NCI-H2227 treated with DMSO at 0.1 percent for 48 hours (cell line): ENCODE measurements at places on chromosomes 7 and 10.

- DNase-seq, result no peak
Measured at GRCh38 chr7:64990216-64990615, 620 bp downstream of the ZNF117 start.

- DNase-seq, result no peak
Measured at GRCh38 chr7:110940756-110941155, 150.2 kb upstream of the LRRN3 start.

DNA sequence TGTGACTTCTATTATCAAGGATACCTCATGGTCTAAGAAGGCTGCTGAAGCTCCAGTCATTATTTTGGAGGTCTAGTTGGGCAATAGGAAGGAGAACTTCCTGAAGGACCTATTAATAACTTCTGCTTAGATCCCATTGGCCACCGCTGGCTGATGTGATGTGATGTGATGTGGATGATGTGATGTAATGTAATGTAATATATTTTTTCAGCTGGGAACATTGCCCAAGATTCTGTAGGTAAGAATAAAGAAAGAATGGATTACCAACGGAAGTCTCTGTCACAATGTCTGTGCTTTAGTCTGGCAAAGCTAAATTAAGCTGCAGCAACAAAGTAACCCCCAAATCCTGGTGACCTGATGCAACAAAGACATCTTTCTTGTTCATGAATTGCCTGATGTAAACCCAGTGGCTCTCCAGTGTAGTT is 233.7 kb downstream of the PTEN start:
- no peak for DNase-seq

GRCh38 chr7:10888861-10889260 is 84.8 kb upstream of the PHF14 start:
- DNase-seq, result no peak

GRCh38 chr10:69648461-69648860 is 18.4 kb downstream of the FAM241B start:
- DNase-seq, result no peak

GRCh38 chr7:44172803-44173424 is 16.3 kb downstream of the GCK start:
- DNase-seq, result no peak

- DNase-seq, result no peak
Measured at GRCh38 chr7:33671531-33672262, 233.6 kb upstream of the BMPER start.

DNA sequence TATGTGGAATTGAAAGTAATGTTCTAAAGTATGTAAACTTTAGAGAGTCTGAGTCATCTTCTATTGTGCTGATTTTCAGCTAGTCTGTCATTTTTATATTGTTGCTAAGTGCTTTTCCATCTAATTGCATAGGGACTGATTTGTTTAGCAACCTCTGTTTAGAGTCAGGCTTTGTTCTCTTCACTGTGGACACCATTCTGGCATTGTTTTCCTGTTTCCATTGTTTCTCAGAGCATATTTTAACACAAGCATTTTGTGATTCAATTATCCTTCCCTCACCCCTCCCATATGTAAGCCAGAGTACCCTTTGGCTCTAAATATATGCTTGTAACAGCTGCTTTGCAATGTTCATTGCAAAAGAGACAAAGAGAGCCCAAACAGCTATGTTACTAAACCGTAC is 748.4 kb upstream of the PHF14 start:
- peak; percentile 26 for DNase-seq

DNA sequence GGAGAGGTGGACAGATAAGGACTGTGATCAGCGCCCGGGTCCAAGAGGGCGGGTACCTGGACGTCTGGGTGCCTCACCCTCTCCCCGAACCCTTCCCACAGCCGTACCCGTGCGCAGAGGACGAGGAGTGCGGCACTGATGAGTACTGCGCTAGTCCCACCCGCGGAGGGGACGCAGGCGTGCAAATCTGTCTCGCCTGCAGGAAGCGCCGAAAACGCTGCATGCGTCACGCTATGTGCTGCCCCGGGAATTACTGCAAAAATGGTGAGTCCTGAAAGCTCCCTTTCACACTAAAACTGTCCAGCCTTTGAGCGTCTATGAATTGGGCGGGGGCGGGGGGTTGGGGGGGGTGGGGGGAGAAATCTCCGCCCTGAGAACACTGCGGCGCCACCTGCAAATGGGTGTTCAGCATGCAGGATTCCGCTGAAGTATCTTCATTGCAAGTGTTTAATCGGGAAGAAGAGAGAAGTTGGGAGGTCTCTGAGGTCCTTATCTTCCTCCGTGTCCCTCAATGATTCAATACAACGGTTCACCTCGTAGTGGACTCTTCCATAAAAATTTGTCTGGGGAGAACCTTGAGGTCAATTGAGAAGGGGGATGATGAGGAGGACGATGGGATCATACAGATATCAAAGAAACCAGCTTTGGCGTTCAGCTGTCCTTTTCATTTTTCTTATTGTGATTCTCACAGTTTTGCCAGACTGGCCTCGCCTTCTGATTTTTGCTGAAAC is 906 bp downstream of the DKK1 start:
- DNase-seq, result peak; percentile 15

GRCh38 chr7:42832667-42833066 is 79.2 kb downstream of the C7orf25 start:
- DNase-seq, result no peak

GRCh38 chr7:107268594-107268993 is 99.8 kb downstream of the HBP1 start:
- no peak for DNase-seq

DNA sequence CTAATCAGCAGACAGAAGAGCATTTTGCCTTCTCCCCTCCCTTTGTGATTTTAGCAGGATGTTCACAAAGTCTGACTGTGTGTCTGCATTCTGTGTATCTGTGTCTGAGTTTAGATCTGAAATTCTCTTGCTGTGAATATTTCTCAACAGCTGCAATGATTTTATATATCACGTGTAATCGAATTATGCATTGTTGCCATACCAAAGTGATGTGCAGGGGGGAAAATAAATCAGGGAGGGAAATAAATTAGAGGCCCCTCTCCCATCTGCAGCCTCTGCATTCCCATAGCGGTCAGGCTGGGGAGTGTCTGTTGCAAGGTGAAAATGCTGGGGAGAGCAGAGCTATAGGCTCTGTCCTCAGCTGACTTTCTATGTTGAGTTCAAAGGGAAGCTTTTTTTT is 209.0 kb downstream of the LRMDA start:
- DNase-seq, result no peak

DNA sequence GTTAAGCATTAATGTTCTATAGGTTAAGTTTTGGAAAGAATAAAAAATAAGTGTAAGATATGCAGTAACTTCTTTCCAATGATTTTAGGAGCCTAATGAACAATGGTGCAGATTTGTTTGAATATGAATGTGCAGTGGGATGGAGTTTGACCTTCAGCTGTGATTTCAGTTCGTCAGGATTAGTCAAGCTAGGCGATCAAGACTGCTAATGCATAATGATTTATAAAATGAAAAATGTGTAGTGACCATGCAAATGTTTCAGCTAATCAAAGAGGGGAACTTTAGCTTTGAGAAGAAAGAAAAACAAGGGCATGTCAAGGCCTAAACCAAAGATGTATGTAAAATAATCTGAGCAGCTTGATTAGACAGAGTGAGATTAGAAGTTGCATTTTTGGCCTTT is 208.5 kb downstream of the FOXP2 start:
- DNase-seq, result no peak
